ENCODE measurements at places on chromosomes 12 and 14.

DNA sequence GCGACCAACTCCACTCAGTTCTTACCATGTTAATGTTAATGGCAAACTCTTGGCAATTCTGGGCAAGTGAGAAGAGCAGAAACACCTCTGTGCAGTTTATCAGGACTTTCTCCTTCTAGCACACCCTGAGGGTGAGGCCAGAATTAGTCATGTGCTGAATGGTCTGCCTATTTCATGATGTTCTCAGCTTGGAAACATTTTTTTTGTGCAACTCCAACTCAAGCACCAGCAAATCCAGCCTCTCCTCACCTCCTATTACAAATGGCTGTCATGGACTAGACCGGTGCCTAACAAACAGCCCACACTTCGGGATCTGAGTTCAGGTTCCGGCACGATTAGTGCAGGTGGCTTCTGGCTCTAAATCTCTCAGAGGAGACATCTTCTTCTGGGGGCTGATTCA lies 246.0 kb downstream of the ZFP36L1 start:
- DNase-seq = no peak

GRCh38 chr14:61470261-61470960 lies 149.0 kb downstream of the PRKCH start:
- DNase-seq = peak; percentile 16

DNA sequence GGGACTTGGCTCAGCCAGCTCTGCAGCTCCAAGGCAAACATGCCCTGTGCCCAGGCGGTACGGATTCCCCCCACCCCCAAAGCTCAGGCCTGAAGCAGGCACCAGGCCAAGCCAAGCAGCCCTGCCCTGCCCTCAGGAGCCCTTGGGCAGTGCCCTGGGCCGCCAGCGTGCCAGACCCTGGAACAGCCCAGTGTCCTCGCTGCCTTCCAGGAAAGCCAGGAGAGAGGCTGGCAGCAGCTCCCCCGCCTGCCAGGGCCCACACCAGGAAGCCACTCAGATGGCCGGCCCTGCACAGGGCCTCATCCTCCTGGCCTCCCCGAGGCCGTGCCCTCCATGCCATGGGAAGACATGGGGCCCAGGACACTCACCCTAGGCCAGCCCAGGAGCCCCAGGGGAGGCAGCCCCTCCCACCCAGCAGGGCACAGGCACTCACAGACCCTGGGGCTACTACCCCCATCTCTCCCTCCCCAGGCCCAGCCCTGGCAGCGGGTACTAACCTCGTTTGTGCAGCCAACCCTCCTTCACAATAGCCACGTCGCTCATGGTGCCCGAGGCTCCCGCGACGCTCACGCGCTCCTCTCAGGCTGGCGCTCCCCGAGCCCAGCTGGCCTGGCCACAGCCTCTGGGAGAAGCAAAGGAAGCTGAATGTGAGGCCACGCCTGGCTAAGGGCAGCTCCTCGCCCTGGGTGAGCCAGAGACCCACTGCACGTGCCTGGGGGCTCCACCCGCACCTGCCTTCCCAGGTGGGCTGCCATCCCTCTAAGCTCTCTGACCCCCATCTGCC lies 3.3 kb downstream of the AKT1 start:
- no peak for DNase-seq

DNA sequence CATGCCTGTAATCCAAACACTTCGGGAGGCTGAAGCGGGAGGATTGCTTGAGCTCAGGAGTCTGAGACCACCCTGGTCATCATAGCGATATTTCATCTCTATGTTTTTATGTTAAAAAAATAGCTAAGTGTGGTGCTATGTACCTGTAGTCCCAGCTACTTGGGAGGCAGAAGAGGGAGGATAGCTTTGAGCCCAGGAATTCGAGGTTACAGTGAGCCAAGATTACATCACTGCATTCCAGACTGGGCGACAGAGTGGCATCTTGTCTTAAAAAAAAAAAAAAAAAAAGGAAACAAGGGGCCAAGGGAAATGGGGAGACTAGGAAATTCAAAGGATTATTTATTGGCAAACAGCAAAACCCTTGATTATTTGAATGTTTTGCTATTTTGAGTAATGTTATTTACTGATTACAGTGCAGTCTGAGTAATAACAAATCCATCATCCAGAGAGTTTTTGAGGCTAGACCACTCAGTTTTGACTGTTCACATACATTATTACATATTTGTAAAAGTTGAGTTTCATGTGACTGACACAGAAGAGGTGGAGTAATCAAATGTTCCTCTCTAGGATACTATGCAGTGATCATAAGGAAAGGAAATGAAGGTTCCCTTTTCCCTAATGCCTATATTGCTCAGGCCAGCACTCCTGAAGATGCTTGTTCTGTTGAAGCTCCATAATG lies 40.8 kb downstream of the PRKCH start:
- DNase-seq = no peak

GRCh38 chr14:86357876-86358275 lies 827.9 kb downstream of the FLRT2 start:
- peak; percentile 90 for DNase-seq

DNA sequence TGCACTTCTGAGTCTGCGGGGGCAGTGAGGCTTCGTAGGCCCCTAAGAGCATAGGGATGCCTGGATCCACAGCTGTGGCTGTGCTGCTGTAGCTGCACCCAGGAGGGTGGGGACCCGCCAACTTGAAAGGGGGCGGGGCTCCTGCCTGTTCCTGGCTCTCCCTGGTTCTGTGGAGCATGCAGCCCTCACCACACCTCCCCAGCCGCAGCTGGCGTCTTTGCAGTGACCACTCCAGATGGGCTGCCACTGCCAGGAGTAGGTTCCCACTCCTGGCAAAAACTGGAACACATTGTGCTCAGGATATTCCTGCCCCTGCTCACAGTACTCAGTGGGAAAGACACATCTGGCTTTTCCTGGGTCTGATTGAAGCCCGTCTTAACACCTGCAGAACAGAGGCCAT lies 35.8 kb downstream of the TIMELESS start:
- DNase-seq = no peak

GRCh38 chr12:90287585-90287984 lies 578.9 kb upstream of the ATP2B1 start:
- no peak for DNase-seq

GRCh38 chr12:3928538-3929184 lies 55.5 kb upstream of the PARP11 start:
- DNase-seq = no peak

DNA sequence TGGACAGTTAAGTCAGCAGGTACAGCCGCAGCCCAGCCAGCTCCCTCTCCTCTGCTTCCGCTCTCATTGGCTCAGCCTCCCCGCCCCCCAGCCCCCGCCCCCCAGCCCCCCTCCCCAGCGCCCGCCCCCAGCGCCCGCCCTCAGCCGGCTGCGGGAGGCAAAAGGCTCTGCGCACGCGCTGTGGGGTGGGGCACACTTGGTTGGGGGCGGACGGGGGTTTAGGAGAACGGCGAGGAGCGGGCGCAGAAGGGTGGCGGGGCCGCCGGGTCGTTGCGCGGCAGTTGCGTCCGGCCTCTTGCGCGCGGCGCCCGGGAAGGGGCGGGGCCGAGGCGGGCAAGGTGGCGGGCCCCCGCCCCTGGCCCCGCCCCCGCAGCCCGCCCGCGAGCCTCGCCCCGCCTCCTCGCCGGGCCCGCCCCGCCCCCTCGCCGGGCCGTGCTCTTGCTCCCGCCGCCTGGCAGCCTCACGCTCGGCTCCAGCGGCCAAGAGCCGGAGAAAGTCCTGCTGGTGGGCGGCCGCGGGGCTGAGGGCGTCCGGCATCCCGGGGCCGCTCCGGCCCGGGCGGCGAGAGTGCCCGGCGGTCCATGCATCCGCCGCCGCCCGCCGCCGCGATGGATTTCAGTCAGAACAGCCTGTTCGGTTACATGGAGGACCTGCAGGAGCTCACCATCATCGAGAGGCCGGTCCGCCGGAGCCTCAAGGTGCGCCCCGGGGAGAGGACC lies at the start of gene PPP4R4:
TSS of gene PPP4R4 (plus strand) at position 438 of the 719 bp plus-strand sequence. CDS start at position 582, 144 bp downstream.
- peak; percentile 97 for DNase-seq

GRCh38 chr14:39025810-39026627 lies 77.0 kb downstream of the SEC23A start:
- DNase-seq = no peak

DNA sequence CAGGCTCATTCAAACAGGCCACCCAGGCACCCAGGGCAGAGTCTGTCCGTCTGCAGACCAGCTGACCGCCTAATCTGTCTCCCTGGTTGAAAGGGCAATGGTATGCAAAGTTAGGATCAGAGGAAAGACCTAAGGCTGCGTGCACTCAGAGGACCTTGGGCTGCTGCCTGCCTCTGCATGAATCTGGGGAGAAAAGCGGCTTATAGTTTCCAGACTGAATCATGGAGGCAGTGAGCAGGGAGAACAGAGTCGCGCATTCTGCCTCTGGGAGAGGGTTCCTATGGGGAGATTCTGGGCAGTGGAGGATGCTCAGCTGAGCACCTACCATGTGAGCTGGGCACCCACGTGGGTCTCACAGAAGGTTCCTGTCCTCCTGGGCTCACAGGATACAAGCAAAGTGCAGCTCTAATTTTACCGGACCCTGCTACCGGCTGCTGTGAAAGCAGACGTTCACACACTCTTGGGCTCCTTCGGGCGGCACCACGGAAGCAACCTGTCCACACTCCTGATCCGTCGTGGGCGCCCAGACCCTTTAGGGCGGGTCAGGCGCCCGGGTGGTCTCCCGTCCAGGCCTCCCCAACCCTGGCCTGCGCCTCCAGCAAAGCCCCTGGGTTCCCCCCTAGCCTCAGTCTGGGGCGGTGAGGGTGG lies 772 bp downstream of the SCARB1 start:
- no peak for DNase-seq

GRCh38 chr12:12642916-12643315 lies 31.2 kb downstream of the CREBL2 start:
- no peak for DNase-seq

DNA sequence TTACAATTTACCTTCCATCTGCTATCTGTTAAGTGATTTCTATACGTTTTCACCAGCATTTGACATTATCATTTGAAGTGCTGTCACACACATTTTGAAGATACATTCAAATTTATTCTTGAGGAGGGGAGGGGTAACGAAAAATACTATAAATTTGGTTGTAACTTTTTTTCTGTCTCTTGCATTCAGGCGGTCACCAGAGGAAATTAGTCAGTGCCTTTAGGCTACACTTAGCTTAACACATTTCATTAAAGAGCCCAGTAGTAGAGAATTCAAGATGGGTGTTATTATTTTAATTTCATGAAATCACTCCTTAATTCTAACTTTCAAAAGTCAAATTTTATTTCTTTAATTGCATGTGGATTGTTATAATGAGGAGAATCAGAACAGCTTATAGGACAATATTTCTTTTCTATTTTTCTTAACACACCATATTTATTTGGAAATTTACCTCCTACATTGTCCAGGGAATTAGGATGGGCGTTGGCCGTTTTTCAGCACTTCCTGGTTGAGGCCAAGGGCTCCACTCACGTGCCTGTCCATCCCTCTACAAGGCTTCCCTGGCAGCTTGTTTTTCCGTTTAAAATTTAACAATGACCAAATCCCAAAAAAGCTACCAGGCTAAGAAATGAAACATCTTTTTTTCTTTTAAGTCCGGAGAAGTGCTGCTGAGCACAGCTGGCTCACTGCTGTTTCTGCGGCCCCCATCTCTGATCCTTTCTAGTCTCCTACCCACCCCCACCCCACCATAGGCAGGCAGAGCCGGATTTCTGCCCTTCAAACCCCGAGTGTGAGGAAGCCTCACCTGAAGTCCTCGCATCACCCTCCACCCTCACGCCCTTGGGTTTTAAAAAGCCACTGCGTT lies 1.1 kb upstream of the FAR2 start:
- no peak for DNase-seq

GRCh38 chr12:97456571-97457188 lies 5.9 kb upstream of the RMST start:
- no peak for DNase-seq

- DNase-seq = no peak
These were observed 68.0 kb downstream of the CCDC88C start for GRCh38 chr14:91349481-91350074.

Measured in NCI-H1105 (cell line).